ENCODE measurements at places on chromosomes 7 and 10.

DNA sequence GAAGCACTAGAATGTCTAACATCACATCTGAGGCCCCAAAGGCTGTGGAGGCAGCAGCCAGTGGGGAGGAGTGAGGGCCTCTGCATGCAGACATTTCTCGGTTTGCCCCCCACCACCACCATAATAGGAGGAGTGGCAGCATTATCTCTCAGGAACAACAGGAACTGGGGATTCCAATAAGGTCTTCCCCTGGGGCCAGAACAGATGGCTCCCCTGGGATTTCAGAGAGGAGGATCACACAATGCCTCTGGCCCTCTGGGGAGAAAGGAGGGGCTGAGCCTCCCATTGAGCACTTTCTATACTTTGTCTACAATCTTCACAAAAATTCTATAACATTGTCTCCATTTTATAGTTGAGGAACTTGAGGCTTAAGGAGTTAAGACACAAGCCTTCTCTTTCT lies 61.1 kb downstream of the GRID1 start:
- no peak for DNase-seq

DNA sequence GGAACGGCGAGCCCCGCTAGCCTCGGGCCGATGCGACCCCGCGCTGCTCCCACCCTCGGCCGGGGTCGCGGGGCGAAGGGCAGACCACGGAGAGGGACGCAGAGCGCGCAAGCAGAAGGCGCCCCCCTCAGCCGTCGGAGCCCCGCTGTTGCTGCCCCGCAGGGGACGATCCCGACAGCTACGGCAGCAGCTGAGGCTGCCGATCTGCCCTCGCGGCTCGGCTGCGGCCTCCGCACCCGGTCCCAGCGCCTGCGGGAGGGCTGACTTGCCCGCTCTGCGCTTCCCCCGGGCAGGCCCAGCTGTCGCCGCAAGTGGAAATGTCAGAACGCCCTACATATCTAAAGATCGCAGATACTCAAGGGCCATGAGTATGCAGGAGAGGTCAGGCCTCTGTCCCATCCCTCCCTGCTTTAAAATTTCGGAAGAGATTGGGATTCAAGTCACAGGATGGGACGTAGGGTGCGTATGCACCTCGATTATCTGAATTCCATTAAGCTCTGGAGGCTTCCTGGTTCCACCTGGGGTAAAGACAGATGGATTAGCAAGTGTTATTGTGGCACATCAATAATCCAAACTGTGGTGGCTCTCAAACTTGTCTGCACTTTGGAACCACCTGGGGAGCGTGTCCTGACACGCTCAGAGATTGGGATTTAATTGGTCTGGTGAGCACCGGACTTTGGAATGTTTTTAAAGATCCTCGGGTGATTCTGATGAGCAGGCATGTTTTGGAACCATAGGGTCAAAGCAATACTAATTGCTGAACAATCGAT lies at the start of gene CRPPA:
TSS of gene CRPPA (minus strand) at position 206 of the 770 bp plus-strand sequence. CDS start 216 bp downstream, outside the sequence.
- no peak for DNase-seq

GRCh38 chr10:127872011-127872761 lies 20.6 kb downstream of the CLRN3 start:
- peak; percentile 50 for DNase-seq

- peak; percentile 35 for DNase-seq
Measured at GRCh38 chr10:119309423-119309770, 102.0 kb downstream of the GRK5 start.

GRCh38 chr7:22364900-22365299 lies 7.9 kb upstream of the RAPGEF5 start:
- no peak for DNase-seq

DNA sequence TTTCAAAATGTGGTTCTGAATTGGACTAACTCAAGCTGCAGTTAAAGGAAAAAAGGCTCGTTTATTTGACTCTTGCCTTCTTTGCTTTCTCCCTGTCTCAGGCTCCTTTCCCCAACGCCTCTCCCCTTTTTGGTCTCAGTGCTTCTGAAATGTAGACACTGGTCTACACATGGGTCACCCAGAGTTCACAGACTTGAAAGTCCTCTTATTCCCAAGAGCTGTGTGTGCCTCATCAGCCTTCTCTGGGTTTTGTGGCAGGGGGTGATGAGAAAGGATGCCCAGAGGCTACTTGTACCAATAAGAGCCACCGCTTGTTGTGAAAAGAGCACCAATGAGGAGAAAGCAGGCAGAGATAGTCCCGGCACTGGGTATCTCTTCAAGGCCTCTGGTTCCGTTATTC lies 125.7 kb downstream of the BICC1 start:
- no peak for DNase-seq

GRCh38 chr7:64581926-64582894 lies 19.3 kb upstream of the ZNF680 start:
- DNase-seq, result no peak

DNA sequence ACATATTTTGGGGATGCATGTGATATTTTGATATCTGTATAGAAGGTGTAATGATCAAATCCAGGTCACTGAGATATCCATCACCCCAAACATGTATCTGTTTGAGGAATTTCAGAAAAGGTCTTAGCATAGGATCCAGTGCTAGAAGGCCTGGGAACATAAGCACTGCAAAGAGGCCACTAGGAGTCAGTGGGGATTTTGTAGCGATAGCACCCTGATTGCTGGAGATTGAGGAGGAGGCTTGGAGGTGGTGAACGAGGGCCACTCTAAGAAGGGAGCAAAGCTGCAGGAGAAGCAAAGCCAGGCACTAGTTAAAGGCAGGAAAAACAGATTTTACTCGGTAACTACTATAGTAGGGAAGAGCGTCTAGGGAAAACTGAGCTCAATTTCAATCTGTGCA lies 324.0 kb downstream of the LHFPL3 start:
- no peak for DNase-seq

DNA sequence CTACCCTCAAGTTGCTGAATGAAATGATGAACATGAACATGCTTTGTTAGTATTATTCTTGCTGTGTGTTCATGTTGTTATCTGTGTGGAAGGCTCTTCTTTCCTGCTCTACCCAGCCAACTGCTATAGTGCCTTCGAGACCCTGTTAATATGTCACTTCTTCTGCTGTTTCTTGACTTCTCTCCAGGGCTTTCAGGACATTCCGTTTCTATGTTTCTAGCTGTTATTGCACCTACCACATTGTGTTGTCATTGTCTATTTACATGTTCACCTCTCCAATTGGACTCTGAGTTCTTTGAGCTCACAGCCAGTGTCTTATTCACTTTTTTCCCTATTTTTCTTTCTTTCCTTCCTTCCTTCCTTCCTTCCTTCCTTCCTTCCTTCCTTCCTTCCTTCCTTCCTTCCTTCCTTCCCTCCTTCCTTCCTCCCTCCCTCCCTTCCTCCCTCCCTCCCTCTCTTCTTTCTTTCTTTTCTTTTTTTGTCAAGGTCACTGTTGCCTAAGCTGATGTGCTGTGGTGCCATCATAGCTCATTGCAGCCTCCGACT lies 40.4 kb downstream of the BAMBI start:
- no peak for DNase-seq

- no peak for DNase-seq
Measured at GRCh38 chr7:132752431-132752830, 176.2 kb upstream of the PLXNA4 start.

DNA sequence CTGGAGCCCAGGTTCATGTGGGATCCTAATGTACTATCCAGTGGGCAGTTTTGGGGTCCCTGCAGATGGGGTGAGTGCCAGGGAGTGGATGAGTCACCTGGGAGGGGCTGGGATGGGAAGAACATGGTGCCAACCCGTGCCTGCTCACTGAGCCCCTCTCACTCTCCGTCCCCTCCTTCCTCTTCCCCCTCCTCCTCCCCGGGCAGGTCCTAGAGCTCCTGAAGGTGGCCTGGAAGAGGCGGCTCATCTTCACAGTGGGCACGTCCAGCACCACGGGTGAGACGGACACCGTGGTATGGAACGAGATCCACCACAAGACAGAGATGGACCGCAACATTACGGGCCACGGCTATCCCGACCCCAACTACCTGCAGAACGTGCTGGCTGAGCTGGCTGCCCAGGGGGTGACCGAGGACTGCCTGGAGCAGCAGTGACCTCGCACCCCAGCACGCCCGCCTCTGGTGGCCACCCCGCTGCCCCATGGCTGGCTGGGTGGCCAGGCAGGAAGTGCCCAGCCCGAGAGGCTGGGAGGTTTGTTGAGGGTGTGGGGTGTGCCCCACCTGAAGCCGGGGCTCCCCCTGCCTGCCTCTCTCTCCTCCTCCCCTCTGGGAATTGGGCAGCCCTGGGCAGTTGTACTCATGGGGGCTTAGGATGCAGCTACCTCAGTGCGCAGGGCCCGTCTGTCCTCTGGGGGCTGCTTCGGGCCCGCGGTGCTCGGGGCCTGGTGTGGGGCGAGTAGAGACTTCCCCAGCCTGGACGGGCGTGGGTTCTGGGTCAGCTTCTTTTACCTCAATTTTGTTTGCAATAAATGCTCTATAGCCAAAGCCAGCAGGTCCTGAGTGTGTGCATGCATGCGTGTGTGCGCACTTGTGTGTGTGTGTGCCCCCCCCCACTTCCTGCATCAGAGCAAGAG lies 4.9 kb upstream of the UPK3B start:
- DNase-seq, result no peak

GRCh38 chr10:44300666-44301649 lies 83.9 kb downstream of the CXCL12 start:
- DNase-seq, result no peak

DNA sequence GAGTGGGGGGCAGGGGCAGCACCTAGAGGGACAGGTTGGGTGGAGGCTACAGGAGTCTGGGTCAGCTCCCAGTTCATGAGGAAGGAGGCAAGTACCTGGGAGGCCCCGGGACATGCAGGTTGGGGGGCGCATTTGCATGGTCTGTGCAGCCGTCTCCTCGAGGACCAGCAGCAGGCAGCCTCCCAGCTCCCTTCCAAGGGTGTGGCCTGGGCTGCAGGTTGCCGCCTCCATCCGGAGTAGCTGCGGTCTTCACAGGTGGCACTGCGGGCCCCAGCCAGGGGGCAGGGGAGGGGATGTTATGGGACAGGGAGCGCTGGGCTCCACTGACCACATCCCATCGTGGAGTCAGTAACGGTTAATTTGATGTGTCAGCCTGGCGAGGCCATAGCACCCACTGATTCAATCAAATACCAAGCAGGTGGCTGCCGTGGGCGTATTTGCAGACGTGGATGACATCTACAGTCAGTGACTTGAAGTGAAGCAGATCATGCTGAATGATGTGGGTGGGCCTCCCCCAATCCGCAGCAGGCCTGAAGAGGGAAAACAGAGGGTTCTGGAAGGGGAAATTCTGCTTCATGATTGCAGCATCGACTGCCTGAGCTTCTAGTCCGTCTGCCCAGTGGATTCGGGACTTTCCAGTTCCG lies 81.6 kb downstream of the PRKAG2 start:
- no peak for DNase-seq

- DNase-seq, result peak; percentile 15
Measured at GRCh38 chr7:103343758-103344452, 662 bp downstream of the DNAJC2 start.

DNA sequence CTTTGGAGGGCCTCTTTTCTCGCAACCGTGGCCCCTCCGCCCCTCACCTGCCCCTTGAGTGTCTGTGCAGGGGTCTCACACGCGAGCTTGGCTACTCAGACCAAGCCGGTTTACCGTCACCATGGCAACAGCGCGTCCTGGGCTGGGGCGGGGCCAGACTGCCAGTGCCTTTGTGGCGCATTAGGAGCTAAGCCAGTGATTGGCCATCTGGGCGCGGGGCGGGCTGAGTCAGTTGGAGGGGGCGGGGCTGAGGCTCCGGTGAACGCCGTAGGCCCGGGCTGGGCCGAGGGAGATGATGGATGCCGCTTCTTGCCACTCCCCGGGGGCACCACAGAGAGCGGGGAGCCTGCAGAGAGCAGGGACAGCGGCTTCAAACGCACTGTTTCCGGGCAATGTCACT lies 48.7 kb upstream of the FXYD4 start:
- no peak for DNase-seq

DNA sequence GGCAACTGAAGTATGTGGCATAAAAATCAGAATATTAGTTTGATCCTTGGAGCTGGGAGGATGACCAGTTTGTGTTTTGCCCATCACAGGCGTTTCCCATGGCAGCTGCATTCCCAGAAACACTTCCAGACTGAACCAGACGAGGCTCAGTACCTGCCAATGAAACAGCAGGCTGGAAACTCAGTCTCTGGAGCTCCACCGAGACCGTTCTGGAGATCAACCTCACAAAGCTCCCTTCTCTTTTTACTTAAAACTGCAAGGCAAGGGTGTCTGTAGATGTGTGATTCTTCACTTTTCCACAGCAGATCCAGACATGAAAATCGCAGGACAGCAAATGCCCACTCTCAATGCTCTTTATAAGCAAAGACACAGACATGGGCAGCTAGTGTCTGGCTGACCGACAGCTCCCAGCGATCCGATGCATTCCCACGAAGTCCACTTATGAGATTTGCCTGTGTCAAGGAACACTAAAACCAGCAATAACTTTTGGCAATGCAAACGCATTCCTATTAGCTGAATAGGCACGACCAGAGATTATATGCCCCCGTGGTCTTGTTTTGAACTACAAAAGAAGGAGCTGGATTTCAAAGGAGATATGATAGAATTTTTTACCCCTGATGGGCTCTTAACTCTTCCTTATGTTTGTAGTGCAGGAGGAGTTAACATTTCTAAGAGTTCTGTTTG lies 72.6 kb downstream of the ADAM12 start:
- no peak for DNase-seq

- no peak for DNase-seq
Measured at GRCh38 chr7:24842449-24843241, 85.4 kb upstream of the GSDME start.

GRCh38 chr10:120789303-120790203 lies 61.6 kb upstream of the WDR11 start:
- DNase-seq, result peak; percentile 86

DNA sequence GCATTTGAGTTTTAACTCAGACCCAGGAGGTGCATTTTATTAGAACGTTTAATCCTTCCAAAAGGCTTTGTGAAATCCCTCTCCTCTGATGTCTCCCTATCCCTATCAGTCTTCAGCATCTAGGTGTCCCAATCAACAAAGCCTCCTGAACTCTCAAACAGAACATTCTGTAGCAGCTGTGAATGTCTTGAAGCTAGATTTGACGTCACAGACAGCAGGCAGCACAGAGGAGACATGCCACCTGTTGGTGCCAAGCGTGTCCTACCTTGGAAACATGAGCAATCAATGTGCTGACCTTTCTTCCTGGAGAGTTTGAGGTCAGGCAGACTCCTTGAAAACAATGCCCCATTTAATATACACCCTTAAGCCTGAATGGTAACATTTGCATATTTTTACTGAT lies 125.5 kb downstream of the RNLS start:
- DNase-seq, result no peak

DNA sequence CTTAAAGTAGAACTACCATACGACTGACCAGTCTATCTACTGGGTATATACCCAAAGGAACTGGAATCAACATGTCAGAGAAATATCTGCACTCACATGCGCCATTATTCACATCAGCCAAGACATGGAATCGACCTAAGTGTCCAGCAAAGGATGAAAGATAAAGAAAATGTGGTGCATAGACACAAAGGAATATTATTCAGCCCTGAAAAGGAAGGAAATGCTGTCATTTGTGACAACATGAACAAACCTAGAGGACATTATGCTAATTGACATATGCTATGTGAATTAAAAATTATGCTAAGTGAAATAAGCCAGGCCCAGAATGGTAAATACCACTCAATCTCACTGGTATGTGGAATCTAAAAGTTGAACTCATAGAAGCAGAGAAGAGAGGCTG lies 123.7 kb downstream of the KLF6 start:
- no peak for DNase-seq
